ENCODE measurements at places on chromosomes 16 and 17.

DNA sequence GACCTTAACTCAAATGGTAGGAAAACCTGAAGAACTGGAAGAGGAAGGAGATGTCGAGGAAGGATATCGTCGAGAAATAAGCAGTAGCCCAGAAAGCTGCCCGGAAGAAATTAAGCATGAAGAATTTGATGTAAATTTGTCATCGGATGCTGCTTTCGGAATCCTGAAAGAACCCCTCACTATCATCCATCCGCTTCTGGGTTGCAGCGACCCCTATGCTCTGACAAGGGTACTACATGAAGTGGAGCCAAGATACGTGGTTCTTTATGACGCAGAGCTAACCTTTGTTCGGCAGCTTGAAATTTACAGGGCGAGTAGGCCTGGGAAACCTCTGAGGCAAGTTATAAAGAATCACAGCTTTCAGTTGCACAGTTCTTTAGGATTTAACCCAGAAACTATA, 15.5 kb downstream of the ERCC4 start:
- no peak for DNase-seq

DNA sequence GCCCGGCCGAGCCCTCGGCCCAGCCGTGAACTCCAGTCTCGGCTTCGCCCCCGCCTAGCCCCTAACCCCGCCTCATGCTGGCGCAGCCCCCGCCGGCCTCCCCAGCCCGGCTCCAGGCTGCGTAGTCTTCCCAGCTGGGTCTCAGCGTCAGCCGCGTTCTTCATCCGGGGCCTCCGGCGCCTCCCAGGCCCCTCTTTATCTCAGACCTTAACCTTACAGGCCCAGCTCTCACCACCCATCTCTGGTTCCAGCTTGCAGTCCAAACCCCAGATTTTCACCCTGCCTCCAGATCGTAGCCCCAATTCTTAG, at the start of gene PROCA1:
PROCA1 (minus strand) TSS at position 166 of the 309 bp plus-strand sequence. CDS start 228 bp downstream, outside the sequence.
- DNase-seq, result no peak

DNA sequence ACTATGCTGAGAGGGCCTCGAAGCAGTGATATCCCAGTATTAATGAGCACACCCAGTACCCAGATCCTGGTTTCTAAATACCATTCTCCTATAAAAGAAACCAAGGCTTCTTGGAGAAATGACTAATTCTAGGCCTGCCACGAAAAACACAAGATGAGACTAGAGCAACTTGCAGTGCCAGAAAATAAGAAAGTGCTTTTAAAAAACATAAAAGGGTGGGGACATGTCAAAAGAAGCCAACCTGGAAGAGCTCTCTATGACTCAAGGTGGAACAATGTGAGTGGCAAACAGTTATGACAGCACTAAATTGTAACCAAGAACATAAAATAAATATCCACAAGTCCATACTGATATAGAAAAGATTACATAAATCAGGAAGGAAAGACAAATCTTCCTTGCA, 153.2 kb upstream of the KCNJ18 start:
- no peak for DNase-seq

DNA sequence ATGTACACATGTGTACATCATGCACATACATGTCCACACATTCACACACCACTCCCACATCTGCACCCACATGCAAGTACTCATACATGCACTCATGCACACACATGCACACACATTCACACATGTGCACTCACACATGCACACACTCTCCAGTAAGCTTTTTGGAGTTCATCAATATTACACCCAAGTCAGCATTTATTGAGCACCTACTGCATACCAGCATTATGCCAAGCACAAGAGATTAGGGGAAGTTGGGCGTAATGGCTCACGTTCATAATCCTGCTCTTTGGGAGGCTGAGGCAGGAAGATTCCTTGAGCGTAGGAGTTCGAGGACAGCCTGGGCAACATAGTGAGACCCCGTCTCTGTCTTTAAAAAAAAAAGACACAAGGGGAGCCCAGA, 87.6 kb upstream of the HSBP1 start:
- DNase-seq, result no peak
